Brain microvascular endothelial cell (primary cell): ENCODE measurements at places on chromosomes 2 and 18.

DNA sequence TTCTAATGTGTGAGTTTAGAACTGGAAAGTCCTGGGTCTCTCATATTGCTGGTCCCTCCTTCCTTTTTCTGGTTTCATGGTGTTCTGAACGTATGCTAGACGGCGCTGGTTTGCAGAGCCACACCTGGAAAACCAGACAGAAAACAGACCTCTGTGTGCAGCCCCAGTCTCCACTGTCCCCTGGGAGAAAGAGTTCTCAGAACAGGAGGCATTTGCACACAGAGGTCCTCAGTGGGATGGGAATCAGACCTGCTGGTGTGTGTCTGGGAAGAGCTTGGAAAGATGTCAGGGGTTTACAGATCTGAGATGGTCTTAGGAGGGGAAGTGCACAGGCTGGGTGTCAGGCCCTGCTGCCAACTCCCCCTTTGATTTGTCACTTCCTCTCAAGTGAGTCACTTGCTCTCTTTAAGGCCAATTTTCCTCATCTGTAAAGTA is 14.9 kb upstream of the MBP start:
- no peak for DNase-seq

- DNase-seq, result no peak
Observed at GRCh38 chr2:134917360-134917865, 1.2 kb upstream of the CCNT2 start.

GRCh38 chr2:231745303-231746038 is 35.6 kb downstream of the PDE6D start:
- DNase-seq, result no peak

DNA sequence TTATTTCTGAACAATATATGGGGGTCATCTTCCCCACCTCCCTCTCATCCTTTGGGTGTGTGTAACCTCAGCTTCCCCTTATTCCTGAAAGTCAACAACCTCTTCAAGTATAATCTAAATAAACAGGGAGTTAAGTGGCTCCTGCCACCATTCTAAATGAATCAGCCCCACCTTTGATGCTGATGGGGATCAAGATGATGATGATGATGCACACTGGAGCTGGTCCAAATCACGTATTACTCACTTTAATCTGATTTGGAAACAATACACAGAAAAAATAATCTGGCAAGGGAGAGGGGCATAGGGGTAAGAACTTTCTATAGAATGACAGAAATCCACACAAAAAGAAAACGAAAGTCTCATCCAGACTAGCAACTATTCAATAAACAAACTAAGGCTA is 7.1 kb downstream of the ACVR1 start:
- no peak for DNase-seq

DNA sequence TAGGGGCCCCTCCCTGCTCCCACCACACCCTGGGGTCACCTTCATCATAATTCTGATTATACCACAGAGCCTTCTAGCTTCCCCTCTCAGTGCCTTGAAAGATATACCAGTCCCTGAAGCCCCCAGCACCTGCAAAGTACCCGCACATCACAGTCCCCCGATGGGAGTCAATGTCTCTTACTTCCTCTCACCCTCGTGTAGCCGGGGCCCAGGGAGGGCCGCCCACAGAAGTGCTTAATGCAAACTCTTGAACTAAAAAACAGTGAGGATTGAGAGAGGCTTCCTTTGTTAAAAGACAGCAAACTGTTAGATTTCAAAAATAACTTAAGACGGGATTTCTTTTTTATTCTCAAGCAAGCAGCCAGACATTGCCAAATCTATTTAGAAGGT is 76.5 kb downstream of the SFXN5 start:
- DNase-seq, result no peak

- no peak for DNase-seq
Observed at GRCh38 chr2:161992531-161992930, 81.5 kb downstream of the DPP4 start.

GRCh38 chr2:178056345-178056744 is 16.2 kb downstream of the PDE11A start:
- no peak for DNase-seq

GRCh38 chr2:62824388-62824787 is 118.9 kb downstream of the EHBP1 start:
- DNase-seq, result no peak

DNA sequence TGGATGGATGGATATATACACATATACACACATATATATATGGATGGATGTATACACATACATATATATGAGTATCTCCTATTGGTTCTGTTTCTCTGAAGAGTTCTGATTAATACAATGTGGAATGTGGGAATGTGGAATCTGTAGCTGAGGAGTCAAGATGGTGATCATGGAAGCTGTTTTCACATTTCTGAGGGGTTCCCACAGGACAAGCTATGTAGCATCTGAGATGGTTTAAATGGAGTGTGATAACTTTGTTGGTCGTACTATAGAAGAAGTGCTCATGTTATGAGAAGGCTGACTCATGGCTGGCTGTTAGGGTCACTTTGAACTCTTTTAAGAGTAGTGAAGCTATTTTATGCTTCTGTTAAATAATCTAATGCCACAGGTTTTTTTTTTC is 279.7 kb downstream of the MEIS1 start:
- peak; percentile 56 for DNase-seq

- DNase-seq, result peak; percentile 36
Observed at GRCh38 chr2:172806493-172806892, 70.8 kb downstream of the RAPGEF4 start.

- peak; percentile 8 for DNase-seq
Observed at GRCh38 chr18:68766433-68766832, 31.4 kb upstream of the CCDC102B start.

GRCh38 chr18:48662011-48662661 is 123.3 kb downstream of the CTIF start:
- peak; percentile 43 for DNase-seq

DNA sequence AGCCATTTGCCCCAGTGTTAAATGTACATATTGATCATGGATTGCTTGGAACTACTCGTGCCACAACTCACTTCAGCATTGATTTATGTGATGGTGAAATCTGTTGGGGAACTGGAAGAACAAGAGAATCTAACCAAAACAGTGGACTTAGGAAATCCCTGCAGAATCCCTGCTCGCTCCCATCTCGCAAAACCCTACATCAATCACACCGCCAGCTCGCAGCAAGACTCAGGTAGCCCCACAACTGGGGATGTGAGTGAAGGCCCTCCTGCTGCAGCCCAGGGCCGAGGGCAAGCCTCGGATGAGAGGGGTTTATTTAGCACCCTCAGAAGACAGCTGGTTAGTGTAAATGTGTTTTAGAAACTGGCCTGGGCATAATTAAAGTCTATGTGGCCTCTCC is 171.6 kb downstream of the ANAPC1 start:
- no peak for DNase-seq

DNA sequence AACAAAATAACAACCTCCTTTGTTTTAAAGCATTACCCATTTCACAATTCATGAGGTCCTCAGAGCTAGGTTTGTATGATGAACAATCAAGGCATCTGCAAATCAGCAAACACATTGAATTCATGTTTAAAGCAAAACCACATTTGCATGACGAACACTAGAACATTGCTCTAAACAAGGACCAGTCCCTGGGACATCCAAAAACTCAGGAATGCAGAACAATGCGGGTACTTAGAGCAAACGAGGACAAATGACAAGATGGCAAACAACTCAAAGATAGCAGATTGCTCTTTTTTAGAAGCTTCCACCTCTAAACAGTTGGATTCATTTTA is 45.7 kb upstream of the RALBP1 start:
- no peak for DNase-seq

GRCh38 chr2:191675807-191676721 is 1.9 kb upstream of the NABP1 start:
- DNase-seq, result no peak

DNA sequence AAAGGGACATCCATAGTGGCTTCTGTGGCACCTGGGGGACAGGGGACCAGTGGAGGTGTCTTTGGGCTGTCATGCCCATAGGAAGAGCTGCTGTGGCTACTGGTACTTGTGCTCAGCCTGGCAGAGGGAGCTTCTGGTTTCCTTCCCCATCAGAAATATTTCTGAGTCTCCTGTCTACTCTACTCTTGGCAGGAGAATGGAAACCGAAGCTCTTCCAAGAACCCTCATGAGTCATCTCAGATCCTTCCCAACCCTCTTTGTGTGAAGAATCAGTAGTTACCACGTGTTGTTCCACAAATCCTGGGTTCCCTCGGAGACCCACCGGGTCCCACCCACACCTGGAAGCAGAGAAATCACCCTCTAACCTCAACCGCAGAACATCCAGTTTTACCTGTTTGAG is 234.9 kb downstream of the FHOD3 start:
- DNase-seq, result no peak

GRCh38 chr2:195026261-195026660 is 630.8 kb upstream of the SLC39A10 start:
- peak; percentile 2 for DNase-seq

- no peak for DNase-seq
Observed at GRCh38 chr18:48293954-48294898, 115.0 kb downstream of the ZBTB7C start.

GRCh38 chr2:46163804-46164528 is 133.2 kb upstream of the EPAS1 start:
- no peak for DNase-seq

DNA sequence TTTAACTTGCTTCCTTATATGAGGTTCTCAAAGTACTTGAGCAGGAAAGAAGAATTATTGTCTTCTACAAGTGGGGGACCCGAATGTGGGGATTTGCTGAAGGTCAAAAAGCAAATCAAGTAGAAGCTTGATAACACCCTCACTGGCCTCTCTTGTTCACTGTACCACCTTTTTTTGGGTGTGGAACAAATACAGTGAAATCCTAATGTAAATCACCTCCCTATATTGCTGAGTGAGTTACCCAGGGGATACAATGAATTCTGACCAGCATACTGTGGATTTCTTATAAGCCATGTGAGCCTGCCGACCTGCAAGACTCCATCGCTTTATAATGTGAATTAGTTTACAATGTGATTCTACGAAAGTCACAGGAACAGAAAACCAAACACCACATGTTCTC is 66.5 kb downstream of the DOCK10 start:
- no peak for DNase-seq

DNA sequence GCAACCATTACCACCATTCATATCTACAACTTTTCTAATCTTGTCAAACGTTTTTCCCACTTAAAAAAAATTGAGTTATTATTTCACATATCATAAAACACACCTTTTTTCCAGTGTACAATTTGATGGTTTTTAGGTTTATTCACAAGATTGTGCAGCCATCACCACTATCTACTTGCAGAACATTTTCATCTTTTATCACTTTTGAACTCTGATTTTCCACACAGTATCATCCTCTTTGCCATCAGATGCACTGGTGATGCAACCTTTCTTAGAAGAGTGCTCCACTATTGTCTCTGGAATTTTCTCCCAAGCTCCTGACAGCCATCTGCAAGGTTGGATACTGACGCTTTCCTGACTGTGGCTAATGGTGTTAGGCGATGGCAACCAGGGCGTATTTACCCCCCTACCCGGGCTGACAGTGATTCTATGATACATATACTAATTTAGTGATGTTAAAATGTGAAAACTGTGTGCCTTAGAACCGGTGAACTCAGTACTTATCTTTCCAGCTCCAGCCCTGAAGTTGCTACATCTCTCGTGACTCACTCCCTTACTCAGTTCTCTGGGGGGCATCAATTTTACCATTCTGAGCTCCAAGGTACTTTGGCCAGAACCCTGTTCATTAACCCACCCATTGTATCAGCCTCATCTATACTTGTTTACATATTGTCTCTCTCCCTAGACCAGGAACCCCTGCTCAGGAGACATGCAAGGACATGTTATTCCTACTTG is 105.4 kb upstream of the SPRED2 start:
- DNase-seq, result peak; percentile 17

- DNase-seq, result no peak
Observed at GRCh38 chr2:46845542-46846486, 69.8 kb downstream of the MCFD2 start.

DNA sequence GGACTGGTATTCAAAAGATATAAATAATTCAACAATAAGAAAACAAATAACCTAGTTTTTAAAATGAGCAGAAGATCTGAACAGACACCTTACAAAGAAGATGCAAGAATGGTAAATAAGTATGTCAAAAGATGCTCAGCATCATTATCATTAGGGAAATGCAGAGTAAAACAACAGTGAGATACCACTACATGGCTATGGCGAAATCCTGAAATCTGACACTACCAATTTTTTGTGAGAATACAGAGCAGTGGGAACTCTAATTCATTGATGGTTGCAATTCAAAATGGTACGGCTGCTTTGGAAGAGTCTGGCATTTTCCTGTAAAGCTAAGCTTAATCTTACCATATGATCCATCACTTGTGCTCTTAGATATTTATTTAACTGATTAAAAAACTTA is 151.8 kb downstream of the UBR3 start:
- DNase-seq, result no peak

DNA sequence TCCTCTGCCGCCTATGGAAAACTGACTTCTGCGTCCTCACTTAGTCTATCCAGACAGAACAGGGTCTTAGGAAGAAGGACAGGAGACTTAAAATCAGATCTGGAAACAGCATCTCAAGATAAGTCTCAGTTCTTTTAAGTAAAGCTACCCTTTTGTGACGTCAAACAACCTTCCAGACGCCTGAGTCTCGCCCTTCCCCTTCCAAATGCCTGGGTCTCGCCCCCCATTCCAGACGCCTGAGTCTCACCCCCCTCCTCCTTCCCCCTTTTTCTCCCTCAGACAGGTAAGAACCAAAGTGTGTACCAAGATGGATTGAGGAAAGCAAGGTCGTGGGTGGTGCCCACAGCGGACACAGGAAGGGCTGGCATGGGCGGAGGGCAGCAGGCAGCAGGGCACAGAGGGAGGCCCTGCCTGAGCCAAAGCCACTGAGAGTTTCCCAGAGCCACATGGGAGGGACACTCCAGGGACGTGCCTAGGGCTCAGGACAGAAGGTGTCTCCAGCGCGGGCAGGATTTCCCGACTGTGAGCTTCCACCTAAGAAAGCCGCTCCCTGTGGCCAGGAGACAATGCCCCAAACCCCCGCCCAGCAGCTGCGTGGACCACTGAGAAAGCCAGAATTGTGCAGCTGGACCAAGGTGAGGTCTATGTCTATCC is 51.3 kb downstream of the ANKMY1 start:
- DNase-seq, result no peak

DNA sequence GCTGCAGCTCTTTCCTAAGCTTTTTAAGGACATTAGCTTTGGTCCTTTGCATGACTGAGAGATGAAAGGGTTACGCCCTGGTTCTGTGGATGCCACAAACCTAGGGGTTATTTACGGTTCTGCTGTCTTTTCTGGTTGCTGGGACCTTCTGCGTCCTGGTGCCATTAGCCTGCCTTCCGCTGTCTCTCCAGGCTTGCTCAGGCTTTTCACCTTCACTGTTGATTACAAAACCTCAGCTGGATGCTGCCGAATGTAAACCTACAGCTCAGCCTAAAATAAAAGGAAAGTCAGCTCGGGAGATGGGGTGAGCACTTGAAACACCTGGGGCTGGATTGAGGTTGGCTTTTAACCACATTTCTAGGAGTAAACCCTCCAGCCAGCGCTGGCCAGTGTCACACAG is 130.9 kb upstream of the ARHGAP28 start:
- no peak for DNase-seq
